ENCODE measurements at places on chromosomes 5 and 9.

GRCh38 chr5:133729800-133730199 lies 117.5 kb upstream of the FSTL4 start:
- no peak for DNase-seq

- no peak for DNase-seq
Observed at GRCh38 chr5:155895484-155895883, 431.5 kb upstream of the SGCD start.

GRCh38 chr9:78033870-78034269 lies 2.3 kb upstream of the GNAQ start:
- DNase-seq = no peak

GRCh38 chr9:89502038-89502601 lies 4.2 kb upstream of the SEMA4D start:
- no peak for DNase-seq

DNA sequence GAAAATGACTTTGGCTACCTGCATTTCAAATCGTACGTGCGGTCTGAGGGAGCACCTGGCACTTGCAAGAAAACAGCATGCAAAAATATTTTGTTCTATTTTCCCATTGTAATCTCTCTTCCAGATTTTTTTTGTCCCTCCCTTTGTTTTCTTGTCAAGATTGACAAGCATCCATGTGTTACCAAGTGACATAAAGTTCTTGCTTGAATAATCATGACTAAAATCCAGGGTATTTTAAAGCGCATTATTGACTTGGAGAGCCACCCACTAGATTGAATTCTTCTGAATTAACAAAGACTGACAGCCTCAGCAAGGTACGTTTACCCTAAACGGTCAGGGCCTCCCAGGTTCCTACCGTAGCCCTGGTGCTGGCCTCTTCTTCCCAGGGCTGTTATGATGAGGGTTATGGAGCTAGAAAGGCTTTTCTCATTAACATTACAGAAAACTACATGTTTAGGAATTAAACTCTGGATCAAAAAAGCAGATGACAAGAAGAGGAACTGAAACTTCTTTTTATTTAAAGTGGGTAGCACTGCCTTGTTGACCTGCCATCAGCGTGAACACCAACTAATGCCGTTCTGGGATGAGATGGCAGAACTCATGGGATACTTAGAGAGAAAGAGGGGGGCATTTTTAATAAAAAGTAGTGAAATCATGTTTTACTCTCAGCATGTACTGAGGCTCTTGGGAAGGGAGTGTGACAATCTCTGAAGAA lies 297.0 kb downstream of the EFNA5 start:
- DNase-seq = no peak

DNA sequence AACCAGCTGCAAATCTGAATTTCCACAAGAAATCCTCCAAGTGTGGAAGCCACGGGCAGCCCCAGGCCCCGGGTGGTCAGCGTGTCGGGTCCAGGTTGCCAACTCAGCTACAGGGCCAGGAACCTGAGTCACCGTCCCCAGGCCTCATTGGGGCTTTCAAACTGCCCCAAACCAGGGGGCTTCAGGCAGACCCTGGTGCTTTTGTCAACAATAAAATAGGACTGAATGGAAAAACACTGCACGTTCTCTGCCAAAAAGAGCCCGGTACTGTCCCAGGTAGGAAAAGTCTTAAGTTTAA lies 24.0 kb downstream of the GFPT2 start:
- DNase-seq = no peak

- no peak for DNase-seq
Observed at GRCh38 chr9:89710697-89711096, 105.9 kb downstream of the GADD45G start.

DNA sequence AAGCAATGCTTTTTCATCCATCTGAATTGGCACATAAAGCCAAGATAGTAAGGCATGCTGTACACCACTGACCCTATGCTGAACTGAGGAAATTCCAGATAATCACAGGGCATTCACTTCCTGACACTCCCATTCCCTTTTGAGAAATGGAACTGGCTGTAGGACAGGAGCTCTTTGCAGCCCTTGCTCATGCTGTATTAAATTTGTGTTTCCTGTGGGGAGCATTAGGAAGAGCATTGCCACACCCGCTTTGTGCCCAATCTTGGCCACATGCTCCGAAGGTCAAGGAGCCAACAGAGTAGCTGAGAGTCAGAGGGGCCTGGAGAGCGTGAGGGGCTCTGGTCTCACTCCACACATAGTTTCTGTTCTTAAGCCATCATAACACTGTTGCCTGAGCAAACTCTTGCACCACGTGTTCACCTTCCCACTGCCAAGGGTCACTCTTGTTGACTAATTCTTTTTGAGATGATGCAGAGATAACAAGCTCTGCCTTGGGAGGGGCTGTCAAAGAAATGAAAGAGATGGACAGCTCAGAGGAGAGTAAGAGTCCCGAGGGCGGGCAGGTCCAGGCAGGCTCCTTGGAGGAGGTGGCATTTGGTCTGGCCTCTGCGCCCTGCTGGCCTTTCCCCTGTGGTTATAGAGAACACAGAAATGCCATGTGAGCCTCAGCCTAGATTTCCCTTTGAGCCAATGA lies 31.7 kb upstream of the ARAP3 start:
- no peak for DNase-seq

DNA sequence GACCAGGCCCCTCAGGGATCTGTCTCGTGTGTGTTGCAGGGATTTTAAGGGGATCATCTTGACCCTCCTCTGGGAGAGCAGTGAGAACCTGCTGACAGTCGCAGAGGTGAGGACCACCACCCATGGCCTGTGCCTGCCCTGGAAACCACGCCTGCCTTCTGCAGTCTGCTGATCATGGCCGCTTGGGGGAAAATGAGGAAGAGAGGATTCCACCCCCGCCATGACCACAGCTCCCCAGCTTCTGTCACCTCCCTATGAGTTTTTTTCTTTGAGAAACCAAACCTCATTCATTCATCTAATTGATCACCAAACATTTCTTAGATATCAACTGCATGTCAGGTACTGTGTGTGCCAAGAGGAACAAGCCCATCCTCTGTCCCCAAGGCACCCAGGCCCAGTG lies 46.3 kb upstream of the TDRD7 start:
- no peak for DNase-seq

DNA sequence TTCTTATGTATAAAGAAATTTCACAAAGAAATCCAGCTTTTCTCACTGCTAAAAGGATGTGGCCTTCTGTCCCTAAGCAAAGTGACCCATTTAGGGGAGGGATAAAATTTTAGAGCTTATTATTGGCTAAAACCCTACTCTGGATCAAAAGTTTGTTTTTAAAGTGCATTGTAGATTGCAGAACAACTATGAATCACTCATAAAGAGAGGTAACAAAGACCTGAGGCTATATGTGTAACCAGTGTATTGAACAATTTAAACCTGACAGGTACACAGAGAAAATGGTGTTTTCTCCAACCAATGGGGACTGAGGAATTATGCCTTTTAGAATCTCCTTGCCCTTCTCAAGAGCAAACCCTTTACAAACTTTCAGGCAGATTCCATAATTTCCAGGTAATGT lies 86.6 kb downstream of the MUSK start:
- no peak for DNase-seq

DNA sequence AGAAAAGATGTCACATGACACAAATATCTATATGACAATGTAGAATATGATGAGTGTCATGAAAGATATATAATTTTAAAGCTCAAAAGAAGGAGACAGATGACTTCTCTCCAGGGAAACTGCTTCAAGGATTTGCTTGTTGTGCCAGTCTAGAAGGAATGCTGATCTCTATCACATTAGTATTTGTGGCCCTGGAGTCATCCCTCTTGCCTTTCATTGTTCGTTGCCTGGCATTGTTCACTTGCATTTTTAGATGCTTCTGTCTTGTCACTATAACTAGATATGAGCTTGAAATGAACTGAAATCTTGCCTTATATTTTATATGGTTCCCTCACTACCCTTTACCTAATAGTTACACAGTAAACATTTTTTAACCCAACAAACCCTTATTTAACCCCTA lies 207.5 kb downstream of the ZNF608 start:
- DNase-seq = no peak

- no peak for DNase-seq
Observed at GRCh38 chr9:99561509-99561917, 260.2 kb upstream of the NR4A3 start.

GRCh38 chr9:33375238-33375840 lies 27.0 kb downstream of the AQP7 start:
- DNase-seq = no peak

DNA sequence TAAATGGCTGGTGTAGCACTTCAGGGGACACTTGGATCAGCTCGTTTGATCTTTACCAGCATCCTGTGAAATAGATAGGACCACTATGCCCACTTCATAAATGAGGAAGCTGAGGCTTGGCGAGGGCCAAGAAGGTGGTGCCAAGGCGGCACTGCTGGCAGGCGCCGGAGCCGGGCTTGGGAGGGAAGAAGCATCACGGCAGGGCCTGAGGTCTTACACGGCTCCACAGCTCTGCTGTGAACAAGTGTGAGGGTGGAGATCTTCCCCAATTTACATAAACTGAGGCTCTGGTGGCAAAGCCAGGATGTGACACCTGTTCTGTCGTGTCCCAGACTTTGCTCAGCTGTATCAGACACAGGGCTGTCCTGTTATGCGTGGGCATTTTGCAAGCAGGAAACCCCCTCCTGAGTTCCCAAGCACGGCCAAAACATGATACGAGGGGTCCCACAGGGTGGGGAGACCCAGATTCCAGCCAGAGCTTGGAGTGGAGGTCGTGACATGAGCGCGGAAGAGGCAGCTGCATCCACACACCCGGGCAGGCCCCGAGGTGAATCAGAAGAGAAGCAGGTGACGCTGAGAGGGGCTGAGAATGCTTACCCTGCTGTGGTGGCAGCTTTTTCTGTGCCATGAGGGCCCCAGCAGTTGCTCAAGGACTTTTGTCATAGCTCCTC lies 117.5 kb upstream of the BOD1 start:
- no peak for DNase-seq

GRCh38 chr5:176133289-176133870 lies 104.8 kb upstream of the SIMC1 start:
- DNase-seq = no peak

DNA sequence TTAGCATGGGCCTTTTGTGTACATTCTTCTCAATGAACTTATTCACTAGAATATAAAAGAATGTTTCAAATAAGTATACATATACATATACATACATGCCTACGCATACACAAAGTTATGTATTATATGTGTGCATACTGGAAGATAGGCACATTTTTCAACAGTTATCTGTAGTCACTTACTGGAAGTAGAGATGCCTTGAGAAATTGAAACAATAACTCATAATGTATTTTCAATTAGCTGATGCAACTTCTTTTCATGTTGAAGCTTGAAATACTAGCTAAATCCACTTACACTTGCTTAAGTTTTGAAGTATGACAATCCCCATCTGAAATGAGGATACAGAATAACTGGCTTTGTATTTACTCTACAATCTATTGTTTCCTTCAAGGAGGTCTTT lies 469.0 kb upstream of the PTGER4 start:
- no peak for DNase-seq

DNA sequence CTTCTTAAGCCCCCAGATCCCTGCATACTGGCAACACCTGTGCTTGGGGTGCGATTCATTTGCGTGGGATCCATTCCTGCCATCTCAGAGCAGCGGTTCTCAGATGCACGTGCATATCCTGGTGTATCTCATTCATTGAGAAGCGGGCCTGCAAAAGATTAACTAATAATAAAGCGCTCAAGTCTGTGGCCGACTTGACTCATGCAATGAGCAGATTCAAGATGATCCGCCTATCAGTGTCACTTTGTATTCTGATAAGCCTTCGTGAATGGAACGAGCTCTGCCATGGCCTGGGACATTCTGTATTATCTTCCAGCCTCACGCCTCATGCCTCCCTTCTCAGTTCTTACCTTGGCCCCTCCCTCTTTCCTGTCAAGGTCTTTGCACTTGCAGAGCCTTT lies 22.3 kb downstream of the C1QTNF2 start:
- no peak for DNase-seq

DNA sequence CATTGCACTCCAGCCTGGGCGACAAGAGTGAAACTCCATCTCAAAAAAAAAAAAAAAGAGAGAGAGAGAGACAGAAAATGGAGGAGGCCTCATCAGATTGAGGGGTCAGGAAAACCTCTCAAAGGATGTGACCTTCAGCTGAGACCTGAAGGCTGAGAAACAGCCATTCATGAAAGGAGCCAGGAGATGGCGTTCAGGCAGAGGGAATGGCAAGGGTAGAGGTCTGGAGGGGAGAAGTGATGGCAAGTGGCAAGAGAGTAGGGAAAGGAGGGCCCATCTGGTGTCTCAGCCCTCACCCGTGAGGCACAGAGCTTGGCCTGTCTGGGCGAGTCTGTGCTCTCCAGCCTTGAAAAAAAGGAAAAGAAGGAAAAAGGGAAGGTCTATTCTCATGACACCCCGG lies 17.0 kb downstream of the CAMK2A start:
- DNase-seq = no peak

GRCh38 chr5:53667621-53668020 lies 107.2 kb downstream of the NDUFS4 start:
- DNase-seq = no peak

GRCh38 chr5:154221371-154221896 lies 30.9 kb downstream of the GALNT10 start:
- DNase-seq = peak; percentile 37

DNA sequence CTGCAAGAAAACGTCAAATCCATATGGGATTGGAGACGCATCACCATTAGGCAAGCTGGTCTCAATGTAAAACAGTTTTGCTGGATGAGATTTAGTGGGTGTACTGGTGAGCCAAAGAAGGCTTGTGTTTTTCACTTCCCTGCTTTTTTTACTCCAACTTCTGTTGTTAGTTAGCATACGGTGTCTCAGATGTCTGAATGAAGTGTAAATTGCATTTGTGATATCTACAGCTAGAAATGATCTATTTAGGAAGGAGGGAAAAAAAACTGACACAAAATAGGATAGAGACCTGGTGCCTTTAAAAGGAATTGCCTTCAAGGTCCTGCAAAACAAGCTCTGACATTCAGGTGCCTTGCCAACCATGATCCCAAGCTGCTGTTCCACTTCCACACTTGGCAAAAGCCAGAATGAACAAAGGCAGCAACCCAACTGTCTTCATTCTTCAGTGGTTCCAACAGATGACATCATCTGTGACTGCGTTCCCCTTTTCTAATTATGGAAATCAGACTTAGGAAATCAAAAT lies 104.2 kb upstream of the RAI14 start:
- no peak for DNase-seq

- DNase-seq = no peak
Observed at GRCh38 chr9:132341177-132341840, 13.5 kb downstream of the SETX start.

GRCh38 chr9:110125207-110125751 lies 82.7 kb downstream of the C9orf152 start:
- no peak for DNase-seq

- DNase-seq = no peak
Observed at GRCh38 chr5:177496727-177497291, 595 bp downstream of the PDLIM7 start.

- no peak for DNase-seq
Observed at GRCh38 chr5:20102293-20102692, 114.3 kb upstream of the CDH18 start.

DNA sequence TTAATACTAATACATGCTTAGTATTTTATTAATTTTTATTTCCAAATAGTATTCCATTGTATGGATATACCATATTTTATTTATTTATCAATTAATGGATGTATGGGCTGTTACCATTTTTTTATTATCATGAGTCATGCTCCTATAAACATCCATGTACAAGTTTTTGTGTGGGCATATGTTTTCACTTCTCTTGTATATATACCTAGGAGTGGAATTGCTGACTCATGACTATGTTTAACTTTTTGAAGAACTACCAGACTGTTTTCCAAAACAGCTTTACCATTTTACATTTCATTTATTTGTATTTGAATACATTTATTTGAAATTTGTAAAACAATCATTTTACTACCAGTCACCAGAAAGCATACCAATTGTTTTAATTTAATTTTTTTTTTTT lies 14.1 kb upstream of the LRRC19 start:
- no peak for DNase-seq

Data from stimulated activated CD4-positive, alpha-beta T cell treated with anti-CD3 and anti-CD28 coated beads, Interleukin-1b, Interleukin-23, amount 100 ng/mL, for 1 hour (primary cell).